ENCODE measurements at places on chromosomes 1 and 21.

DNA sequence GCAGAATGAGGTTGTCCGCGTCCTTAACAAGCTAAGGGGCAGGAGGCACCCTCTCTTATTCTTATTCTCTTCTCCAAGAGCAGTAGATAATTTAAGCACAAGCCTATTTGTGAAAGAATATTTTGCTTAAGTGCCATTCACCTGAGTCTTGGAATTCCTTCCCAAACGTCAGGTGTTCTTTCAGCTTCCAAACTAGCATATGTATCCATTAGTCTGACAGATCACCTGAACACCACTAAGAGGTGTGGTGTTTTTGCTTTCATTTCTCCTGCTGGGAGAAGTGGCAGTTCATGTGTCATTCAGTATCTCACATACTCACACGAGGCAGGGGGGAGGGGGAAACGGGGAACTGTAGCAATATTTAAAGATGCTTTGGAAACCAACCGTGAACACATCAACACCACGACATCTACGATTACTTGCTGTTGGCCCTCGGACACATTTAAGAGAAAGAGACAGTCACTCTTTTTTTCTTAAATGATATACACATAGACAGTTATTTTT lies 45.5 kb upstream of the RBM15 start:
- no peak for DNase-seq

DNA sequence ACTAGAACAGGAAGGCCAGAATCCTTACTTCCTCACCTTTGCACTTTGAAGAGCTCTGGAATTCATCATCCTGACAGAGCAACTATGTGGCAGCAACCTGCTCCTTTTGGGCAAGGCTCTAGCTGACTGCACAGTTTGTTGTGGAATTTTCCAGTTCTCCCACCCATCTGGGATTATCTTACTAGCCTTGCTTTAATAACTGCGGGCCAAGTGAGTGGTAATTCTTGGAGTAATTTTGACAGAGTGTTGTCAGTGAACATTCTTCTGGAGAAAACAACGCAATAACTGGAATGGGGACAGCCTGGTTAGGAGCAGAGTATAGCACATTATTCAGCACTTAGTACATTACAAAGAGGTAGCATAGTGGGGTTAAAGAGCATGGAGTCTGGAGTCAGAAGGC lies 75.3 kb downstream of the NTMT2 start:
- DNase-seq: no peak

DNA sequence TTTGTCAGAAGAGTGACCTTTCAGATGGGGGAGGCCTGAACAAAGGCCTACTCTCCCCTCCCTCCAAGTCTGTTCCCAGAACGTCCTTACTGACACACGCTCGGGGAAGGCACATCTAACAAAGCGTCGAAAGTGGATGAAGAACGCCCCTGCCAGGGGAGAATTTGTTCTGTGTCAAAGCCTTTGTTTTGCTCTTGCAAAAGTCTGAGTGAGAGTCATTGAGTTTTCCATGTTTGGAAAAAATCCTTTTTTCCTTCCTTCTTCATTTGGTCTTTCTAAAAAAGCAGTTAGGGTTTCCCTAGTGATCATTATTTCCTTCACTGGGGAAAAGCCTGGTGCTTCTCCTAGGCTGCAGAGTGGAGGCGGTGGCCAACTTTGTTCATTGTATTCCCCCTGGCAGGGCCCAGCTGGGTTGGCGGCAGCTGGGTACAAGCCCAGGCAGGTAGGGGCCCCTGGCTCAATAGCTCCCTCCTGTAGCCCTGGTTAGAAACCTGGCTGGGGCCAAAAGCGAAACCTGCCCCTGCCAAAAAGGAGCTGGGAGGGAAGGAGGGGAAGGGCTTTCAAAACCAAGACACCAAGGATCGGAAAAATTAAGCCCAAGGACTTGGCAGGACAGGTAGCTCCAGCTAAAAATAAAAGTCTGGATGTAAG lies 81.1 kb downstream of the ITPKB start:
- DNase-seq: no peak

DNA sequence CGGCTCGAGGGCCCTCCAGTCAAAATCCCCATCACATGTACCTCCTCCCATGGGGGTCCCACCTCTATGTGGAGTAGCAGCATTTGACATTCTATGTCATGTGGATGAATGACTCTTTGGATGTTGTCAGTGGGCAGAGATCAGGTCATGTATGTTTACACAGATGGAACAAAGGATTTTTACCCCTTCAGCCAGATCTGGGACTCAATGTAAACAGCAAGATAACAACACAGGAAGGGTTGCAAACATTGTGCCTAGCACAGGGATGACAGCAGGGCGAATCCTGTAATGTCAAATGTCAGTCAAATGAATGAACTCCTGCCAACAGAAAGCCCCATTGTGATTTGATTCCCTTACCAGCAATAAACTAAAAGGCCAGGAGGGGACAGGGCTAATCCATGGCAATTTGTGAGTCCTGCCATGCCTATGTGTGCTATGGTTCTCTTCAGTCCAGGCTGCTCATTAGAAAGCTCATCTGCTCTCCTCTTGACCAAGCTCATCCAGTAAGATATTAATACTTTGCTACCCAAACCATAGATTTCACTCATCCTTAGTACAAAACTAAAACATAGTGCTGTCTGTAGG lies 60.3 kb downstream of the PGBD5 start:
- no peak for DNase-seq

DNA sequence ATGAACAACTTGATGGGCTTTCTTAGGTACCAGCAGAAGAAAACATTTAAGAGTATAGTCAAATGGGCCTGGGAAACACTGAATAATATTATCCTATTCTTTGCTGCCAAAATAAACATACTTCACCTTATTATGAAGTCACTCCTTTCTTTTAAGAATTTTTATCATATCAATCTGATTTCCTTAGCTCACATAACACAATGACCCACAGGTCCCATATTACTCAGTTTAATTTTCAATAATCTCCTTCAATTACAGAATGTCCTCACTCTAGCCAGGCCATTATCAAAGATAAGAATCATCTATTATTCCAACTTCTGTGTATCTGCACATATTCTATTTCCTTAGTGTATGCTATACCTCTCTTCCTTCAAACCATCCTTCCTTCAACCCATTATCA lies 63.0 kb downstream of the PIGK start:
- no peak for DNase-seq

- DNase-seq: no peak
Observed at GRCh38 chr1:225201447-225201846, 226.4 kb downstream of the LBR start.

DNA sequence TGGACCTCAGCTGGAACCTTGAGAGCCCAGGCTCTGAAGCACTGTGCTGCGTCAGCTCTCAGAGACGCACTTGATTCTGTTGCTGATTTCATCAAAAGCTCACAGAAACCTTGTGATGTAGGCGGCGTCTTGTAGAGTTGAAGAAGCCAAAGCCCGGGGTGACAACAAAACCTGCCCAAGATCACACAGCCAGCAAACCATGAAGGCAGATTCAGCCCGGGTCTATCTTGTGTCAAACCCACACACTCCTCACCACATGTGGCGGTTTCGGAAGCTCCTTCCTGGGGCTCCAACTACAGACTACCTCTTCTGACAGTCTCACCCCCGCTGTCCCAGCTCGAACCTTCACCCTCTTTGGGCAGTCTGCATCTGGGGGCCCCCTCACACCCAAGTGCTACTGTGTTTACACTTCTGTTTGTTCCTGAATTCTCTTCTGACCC lies 50.4 kb downstream of the TENT5C start:
- peak; percentile 83 for DNase-seq

DNA sequence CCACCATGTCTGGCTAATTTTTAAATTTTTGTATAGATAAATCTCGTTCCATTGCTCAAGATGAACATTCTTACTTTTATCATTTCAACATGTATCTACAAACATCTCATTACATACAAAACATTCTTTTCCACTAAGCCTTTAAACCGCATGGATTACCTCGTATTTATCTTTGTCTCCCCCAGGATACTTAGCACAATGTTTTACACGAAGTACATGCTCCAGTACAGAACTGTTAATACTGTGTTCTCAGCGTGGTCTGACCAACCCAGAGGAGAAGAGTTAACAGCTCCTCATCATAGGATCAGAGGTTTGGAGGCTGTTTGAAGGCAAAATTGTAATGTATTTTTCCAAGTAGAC lies 7.4 kb downstream of the PIK3C2B start:
- no peak for DNase-seq

- DNase-seq: no peak
Observed at GRCh38 chr1:94362466-94363058, 55.6 kb upstream of the ABCD3 start.

DNA sequence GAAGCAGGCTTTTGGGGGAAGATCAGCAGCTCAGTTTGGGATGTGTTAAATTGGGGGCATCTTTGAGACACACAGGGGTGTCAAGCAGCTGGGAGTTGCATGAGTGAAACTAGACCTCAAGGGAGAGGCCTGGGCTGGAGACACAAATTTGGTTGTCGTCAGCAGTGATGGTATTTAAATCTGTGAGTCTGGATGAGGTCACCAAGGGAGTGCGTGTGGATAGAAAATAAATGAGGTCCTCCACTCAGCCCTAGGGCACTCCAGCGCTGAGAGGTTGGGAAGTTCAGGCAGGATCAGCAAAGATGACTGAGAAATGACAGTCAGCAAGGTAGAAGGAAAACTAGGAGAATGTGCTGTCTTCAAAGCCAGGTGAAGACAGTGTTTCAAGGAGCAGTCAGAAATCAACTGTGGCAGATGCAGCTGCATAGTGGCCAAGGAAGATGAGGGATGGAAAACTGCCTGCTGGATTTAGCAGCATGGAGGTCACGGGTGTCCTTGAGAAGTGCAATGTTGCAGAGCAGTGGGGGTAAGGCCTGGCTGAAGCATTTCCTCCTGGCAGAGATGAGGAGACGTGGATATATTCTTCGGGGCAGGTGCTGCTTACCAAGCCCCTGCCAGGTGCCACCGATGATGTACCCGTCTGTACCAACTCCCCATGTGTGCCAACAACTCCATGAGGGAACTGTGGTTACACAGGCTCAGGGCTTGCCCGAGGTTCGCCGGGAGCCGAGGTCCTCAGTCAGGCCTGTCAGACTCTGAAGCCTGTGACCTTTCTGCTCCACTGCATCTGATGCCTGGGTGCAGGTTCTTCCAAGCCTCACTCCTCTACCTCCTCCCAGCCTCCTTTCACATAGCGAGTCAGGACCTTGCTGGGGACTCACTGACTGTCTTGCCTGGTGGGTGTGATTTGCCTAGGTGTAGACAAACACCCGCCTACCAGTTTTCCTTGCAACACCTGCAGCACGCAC lies 11.3 kb downstream of the MAP7D1 start:
- DNase-seq: no peak

DNA sequence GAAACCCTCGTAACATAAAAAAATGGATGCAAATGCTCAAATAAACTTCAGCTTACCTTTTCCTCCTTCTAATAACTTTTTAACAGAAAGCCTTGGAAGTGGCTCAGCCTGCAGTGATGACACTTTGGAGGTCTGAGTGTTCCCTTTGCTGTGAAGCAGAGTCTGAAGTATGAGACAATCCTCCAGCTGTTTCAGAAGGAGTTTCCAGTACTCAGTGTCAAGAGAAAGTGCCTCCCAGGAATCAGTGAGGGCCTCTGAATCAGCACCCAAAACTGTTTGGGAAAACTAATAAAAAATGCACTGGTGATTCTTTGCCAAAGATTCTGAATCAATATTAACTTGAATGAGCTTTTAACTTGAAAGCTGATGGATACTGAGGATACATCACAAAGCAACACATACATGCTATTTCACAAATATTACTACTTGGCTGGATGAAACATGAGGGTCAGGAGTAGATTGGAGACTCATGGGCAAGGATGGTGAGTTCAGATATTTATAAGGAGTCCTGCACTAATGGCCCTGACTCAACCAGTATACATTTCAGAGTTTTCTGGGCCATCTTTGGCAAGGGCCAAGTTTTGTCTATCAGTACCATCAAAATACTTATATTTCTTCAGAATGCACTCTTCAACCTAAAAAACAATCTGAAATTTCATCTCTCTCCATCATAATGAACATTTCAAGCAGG lies 77.0 kb downstream of the IARS2 start:
- DNase-seq: no peak

GRCh38 chr1:3312898-3313575 lies 141.4 kb upstream of the ARHGEF16 start:
- no peak for DNase-seq

- no peak for DNase-seq
Observed at GRCh38 chr1:70429757-70430156, 18.7 kb downstream of the CTH start.

DNA sequence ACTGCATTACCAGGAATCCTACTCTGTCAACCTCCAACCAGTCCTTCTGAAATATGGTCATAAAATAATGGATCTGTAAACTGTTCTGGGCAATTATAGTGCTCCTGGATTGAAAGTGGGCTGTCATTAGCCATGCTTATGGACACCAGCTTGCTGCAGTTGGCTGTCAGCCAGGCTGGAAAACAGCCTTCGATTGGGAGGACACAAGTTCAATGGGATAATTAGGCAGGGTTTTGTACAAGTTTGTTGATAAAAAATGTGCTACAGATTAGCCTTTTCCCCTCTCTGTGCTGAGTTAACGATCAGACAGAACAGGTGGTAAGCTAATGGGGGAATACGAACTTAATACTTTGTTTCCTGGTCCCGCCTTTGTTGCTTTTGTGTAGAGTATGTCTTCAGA lies 413.9 kb downstream of the DUSP10 start:
- no peak for DNase-seq

DNA sequence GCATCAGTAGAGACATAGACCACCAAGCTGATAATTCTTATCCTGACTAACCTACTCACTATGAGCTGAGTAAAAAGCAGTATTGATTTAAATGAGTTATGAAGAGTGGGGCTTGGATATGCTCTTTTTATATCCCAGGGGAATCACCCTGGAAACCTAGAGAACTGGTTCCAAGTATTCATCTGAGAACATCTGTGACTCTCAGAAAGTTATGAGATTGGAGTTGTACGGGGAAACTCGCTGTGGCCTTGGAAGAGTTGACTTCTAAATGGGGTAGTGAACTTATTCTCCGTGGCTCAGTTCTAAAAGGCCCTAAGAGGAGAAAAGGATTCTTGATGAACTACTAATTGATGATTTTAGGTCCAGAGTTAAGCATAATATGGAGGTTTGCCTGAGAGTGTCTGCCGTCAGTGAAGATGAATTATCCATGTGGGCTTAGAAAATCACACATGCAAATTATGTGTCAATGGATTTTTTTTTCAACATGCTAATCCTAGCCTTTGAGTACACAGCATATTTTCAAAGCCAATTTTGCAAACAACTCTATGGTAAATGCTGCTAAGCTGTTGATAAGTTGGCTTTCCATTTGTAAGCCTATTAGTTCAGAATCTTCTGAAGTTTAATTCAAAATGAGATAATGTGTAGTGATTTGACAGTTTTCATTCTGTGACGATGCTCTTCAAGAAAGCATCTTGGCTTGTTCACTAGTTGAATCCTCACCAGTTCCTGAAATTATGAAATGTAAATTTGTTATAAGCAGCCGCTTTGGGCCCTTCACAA lies 122.7 kb downstream of the FGGY start:
- no peak for DNase-seq

GRCh38 chr1:198455966-198456365 lies 84.5 kb downstream of the ATP6V1G3 start:
- no peak for DNase-seq

- DNase-seq: no peak
Observed at GRCh38 chr1:174795806-174796205, 203.9 kb upstream of the CACYBP start.
